Activated CD8-positive, alpha-beta T cell treated with anti-CD3 and anti-CD28 coated beads for 36 hours (primary cell): ENCODE measurements at places on chromosomes 5 and 9.

DNA sequence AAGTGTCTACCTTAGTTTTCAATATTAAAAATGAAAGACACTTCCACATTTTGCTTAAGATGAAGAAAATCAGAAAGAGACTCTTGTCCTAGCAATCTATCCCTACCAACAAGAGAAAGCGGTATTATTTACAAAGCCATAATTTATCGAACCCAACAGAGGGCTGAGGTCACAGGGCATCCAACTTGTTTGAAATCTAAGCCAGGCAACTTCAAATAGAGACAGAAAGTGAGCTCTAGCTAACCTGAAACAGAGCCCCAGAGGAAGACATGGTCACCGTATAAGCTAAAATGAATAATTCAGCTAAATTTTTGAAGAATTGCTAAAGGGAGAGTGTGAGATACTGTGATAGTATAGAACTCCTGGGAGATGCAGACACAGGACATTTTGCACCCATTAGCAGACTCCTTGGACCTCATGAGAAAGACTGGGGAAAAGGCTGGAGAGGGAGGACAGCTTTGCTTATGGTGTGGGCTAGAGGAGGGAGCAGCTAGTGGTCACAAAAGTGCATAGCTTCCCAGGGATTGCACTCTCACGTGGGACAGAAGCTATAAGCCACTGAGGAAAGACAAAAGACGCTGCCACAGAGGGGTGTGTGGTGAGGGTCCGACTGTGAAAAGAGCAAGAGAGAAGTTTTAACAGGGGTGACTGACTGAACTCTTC is 624.2 kb upstream of the GRIN3A start:
- no peak for DNase-seq

GRCh38 chr5:158050421-158050820 is 191.5 kb upstream of the CLINT1 start:
- DNase-seq: no peak

GRCh38 chr5:19866090-19866450 is 121.9 kb downstream of the CDH18 start:
- DNase-seq: no peak

- DNase-seq: no peak
Observed at GRCh38 chr9:36485647-36486328, 85.7 kb upstream of the RNF38 start.

GRCh38 chr9:78614892-78615291 is 318.0 kb downstream of the PSAT1 start:
- DNase-seq: no peak

DNA sequence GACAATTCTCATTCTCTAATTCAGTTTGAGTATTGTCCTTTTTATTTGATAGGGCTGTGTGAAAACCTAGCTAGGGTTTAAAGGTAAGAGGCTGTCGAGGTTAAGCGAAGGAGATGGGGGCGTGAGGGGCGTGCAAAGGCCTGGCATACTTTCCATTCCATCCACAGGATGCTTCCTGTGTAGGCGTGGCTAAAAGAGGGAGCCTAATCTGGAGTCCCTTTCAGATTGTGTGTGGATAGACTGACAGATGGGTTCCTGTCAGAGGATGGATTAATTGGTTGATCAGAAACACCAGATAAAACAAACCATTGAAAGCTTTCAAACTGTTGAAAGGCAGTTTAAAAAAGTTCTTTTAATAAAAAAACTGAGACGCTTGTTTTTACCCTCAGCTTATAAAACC is 1.1 kb upstream of the ELL2 start:
- DNase-seq: peak; percentile 31

DNA sequence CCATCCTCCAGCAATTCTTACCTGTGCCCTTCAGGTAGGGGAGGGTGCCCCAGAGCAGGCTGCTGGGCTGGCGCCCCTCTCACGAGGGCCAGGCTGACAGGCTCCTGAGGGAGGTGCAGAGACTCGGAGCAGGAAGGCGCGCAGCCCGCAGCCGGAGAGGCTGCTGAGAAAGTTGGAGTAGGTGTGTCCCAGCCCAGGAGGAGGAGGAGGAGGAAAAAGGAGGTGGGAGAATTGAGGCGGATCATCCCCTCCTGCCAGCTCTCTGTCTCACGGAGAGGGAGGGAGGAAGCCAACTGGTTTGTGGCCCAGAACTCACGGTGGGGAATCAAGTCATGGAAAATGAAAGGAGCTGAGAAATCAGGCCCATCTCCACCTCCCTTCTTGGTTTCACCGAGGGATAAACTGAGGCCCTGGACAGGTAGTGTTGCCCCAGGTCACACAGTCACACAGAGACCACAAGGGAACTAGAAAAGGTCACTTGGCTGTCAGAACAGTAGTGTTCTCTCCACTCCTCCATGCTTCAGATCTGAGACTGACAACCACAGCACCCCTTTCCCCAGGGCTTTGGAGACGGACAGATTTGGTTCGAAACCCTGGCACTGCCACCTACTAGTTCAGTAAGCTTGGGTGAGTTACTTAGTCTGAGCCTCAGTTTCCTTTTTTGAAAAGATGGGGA is at the start of gene FAT2:
Gene FAT2, minus strand, starts transcription at position 188 of the 676 bp plus-strand sequence. CDS start 22,400 bp downstream, outside the sequence.
- DNase-seq: no peak

DNA sequence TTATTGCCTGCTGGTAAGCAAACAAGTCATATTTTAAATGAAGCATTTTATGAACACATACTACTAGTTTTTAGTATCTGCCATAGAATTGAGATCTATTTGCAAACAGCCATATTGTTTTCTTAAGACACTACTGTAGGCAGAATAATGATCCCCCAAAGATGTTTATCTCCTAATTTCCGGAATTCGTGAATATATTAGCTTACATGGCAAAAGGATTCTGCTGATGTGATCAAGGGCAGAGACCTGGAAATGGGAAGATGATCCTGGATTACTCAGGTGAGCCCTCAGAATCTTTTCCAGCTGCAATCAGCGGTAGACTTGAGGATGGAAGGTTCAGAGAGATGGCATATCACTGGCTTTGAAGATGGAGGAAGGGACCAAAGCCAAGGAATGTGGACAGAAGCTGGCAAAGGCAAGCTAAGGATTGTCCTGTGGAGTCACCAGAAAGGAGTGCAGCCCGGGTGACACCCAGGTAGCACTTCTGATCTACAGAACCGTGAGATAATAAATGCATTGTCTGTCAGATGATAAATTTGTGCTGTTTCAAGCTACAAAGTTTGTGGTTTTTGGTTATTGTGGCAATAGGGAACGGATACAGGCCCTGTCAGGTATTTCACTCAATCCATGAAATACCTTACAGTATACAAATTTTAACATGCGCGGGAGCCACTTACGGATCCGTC is 1.0 kb upstream of the ERCC6L2 start:
- DNase-seq: no peak

GRCh38 chr5:102920762-102921161 is 165.7 kb downstream of the PAM start:
- no peak for DNase-seq
